ENCODE measurements at places on chromosomes 3 and 15.

DNA sequence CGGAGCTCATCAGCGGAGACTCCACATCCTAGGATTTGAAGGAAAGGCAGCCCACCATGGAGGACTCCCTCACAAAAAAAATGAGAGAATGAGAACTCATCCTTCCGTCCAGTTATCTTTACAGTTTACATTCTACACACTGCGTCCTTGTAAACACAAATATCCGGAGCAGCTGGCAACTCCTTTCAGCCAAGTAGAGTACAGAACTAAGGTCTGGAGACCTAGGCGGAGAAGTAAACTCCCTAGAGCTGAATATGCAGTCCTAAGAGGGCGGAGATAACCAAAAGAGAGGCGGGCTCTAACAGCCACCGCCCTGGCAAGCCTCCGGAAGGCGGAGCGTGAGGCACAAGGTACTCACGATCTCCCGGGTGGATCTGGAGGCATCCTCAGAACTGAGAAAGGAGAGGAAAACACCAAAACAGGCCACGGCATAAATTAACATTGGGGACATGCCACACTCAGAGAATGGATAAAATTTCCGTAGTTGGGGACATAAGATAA lies 924 bp upstream of the SIN3A start:
- DNase-seq = peak; percentile 55

DNA sequence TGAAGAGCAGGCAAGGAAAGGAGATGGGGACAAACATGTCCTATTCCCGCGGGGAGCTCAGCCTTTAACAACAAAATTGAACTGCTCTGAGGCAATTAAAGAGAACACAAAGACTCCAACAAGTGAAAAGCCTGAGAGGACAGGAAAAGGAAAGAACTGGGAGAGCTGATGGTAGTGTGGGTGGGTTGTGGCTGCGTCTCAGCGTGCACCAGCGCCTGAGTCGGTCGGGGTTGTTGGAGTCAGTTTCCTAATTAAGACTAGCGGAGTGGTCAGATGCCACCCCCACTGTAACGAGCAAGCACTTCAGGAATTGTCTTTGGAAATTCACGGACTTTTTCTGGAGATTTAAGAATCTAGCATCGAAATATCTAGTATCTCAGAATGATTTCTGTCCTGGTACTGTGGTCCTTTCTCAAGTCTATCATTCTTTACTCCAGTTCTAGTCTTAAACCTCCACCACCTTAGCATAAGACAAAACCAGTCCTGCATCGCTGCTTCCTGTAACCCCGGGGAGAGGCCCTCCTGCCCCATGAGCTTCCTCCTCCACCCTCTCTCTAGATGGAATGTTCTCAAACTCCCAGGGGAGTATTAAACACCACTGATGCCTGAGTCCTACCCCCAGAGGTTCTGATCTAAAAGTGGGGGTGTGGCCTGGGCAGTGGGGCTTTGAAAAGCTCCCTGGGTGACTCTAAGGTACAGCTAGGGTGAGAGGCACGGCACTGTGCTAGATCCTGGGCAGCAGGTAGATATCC lies 104.0 kb downstream of the CYP19A1 start:
- no peak for DNase-seq

GRCh38 chr3:193545304-193545703 lies 9.4 kb downstream of the ATP13A4 start:
- no peak for DNase-seq

DNA sequence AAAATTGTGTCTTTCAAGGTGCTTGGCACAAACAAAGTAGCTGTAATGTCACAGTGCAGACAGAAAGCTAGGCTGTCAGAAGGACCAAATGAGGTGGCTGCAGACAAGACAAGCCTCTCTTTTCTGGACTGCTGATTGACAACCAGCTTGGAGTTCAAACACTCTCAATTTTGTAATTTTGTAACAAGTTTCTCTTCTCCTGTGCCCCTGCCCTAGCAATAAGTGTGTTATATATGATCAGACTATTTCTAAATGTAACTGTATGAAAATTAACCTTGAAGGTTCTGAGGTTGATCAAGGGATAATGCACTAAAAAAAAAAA lies 172.0 kb downstream of the P3H2 start:
- DNase-seq = no peak

DNA sequence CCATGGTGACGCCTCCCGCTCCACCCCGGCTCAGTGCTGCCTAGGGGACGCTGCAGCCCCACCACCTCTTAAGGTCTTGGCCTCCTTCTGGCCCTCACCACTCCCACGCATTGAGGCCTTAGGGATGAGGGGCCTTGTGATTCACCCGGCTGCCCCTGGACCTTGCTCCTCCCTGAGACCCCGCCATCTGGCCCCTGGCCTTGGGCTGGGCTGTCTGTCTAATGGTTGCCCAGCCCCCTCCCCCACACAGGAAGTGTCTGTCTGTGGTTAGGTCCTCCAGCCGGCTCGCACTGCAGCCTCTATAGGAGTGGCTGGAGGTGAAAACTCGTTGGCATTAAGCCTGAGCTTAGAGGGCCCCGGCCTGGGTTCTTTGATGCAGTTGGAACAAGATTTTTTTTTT lies 21.5 kb upstream of the MTHFS start:
- no peak for DNase-seq

DNA sequence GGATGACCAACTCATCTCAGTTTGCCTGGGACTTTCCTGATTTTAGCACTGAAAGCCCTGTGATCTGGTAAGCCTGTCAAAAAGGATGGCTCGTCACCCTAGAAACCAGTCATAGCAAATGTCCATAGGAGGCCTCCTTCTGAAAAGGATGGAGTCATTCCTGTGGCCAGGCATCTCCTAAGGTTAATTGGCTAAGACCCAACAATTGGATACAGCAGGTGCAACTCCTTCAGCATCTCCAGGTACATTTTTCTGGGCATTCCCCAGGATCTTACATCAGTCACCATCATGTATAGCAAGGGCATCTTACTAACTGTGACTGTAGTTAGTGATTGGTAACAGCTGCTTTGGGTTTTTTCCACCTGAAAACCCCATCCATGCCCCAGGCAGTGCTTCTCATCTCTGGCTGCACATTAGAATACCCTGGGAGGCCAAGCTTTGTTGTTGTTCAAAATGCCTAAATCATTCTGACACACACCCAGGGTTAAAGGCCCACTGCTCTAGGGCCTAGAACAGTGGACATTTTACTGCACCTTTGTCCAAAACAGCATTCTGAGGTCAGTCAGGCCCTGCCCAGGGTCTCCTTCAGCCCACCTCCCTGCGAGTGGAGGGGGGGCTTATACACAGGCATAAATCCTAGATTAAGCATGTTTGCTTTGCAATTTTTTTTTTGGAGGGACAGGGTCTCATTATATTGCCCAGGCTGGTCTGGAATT lies 28.3 kb upstream of the GALNT15 start:
- DNase-seq = no peak

GRCh38 chr15:77038312-77039216 lies 32.3 kb downstream of the TSPAN3 start:
- DNase-seq = no peak

DNA sequence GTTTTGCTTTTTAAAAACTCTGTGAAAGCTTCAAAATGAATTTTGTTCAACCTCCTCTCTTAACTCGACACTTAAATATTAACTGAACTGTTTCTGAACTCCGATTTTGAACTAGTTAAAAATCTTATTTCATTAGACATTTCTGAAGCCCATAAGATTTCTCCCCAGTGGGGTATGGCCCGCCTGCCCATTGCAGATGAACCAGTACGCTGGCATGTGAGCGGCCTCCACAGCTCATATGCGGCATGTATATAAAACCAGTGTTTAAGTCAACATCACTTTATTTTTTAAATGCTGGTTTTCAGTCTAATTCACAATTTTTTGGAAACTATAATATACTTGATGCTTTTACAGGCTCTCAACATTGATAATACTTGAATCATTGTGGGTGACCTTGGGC lies 50.2 kb downstream of the CPN2 start:
- no peak for DNase-seq

- DNase-seq = no peak
These were observed 95.9 kb upstream of the ATP2B2 start for GRCh38 chr3:10601151-10601856.

- DNase-seq = no peak
These were observed 16.2 kb downstream of the SLC6A6 start for GRCh38 chr3:14418296-14419250.

GRCh38 chr3:185726254-185726967 lies 98.4 kb downstream of the IGF2BP2 start:
- no peak for DNase-seq

DNA sequence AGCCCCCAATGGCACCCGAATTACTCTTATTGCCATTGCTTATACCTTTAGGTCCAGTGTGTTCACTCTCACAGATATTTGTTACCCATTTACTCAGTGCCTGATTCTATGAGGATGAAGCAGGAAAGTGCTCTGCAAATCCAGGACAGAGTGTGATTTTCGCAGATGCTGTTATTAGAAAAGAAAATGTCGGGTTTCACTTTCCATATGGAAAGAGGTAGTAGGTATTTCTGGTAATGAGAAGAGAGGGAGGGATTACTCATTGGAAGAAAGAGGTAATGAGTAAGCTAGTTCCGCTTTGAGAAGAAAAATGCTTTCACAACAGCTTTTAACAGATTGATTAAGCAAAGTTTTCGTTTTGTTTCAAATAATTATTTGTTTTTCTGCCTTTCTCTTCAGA lies 336.3 kb upstream of the CFAP20DC start:
- DNase-seq = no peak

DNA sequence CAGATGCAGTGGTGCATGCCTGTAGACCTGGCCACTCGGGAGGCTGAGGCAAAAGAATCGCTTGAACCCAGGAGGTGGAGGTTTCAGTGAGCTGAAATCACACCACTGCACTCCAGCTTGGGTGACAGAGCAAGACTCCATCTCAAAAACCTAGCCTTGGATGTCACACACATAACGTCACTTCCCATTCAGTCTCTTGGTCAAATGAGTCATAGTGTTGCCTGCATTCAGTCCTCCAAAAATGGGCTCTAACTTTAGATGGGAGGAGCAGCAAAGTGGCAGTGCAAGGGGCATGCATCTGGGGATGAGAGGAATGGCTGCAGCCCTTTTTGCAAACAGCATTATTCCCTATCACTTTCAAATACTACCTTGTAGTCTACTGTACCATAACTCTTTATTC lies 62.9 kb upstream of the AGBL1 start:
- DNase-seq = no peak

- no peak for DNase-seq
These were observed 14.4 kb downstream of the ATP13A3 start for GRCh38 chr3:194472290-194472920.

DNA sequence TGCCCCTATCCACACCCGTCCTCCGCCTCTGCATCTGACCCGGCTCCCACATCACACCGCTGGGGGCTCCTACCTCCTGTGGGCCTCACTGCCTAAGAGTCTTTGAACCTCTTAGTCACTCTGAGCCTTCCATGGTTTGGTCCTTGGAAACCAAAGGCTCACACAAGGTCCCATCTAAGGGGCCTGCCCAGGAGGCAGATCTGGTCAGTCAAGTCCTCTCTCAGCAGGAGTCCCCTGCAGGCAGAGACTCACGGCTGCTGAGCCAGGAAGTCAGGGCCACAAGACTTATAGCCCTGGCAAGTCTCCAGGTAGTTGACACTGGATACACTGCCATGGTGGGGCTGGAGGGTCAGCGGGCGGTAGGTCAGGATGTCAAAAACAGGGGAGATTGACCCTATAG lies 31.2 kb upstream of the ALDH1L1 start:
- DNase-seq = no peak

DNA sequence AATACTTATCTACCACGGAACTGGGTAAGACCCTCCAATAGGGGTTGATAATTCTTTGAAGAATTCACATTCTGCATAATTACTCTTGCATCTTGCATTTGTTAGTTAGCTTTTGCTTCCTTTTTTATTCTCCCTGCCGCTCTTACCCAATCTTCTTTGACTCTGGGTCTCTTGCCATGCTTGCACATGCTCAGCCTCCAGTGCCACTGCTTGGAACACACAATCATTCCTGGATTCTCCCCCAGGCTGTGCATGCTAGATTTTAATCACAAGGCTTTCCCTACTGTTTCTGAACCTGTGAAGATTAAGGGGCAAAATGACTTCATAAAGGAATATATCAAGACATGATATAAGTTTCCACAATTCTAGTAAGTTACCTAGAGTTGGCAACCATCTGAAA lies 133.1 kb downstream of the IL1RAP start:
- no peak for DNase-seq

- no peak for DNase-seq
These were observed 27.8 kb downstream of the ARHGEF3 start for GRCh38 chr3:56773986-56774385.

- no peak for DNase-seq
These were observed at the start of gene MEIS2 for GRCh38 chr15:37100109-37100965. TSS of gene MEIS2 (minus strand) at chr15:37100549. CDS start at chr15:37099466, 1,083 bp downstream.

DNA sequence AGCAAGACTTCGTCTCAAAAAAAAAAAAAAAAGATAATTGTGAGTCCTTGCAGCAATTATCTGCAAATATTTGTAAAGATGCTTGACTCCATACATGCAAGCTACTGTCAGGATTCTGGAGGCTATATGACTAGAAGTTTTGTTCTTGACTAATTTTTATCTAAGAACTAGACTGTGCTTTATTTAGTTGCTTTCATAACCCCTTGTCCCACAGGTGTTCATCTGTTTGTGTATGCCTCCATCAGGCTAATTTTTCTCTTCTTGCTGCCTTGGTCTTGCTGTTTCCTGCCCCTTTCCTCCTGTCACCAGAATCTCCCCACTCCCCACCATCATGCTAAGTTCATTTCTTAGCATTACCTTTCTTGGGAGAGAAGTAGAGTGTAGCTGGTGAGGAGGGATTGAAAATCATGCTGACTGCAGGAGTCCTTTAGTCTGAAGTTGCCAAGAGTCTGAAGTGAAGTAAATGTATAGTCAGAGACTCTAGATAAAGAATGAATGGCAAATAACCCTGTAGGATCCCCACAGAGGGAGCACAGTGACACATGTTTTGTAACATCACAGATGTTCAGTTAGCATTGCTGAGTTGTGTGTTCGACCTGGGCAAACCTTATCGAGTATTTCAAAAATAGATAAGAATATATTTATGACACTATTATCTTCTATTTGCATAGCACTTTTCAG lies 12.5 kb downstream of the ST3GAL6 start:
- DNase-seq = no peak

- no peak for DNase-seq
These were observed 53.4 kb upstream of the XRN1 start for GRCh38 chr3:142501004-142501926.

DNA sequence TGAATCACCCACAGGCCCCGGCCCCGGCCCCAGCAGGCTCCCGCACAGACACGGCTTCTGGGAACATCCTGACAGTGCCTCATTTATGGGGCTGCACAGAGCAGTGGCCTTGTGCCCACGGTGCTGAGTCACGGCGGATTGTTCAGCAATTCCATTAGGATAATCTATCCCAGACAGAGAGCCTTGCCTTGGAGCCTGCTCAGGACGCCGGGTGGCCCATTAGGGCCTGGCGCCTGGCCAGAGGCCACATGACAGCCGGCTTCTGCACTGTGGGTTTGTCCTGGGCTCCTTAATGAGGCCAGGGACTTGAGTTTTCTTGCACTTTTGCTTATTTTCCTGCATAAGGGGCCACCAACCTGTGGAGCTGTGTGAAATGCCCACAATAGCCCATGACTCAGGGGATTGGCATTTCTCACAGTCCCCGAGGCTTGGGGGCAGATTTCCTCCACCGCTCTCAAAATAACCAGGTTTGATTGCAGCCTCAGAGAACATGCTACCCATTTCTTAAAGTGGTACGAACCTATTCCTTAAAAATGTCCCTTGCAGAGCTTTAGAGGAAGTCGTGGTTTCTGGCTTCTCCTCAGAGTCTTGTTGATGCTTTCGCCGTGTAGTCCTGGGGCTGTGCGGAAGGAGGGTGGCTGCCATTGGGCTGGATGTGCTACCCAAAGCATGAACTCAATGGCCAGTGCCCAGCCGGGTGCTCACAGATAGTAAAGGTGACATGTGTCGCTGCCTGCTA lies 19.0 kb downstream of the SYNM start:
- DNase-seq = no peak
